H1 (cell line): ENCODE measurements at places on chromosomes 16 and 17.

GRCh38 chr16:15981382-15981781, 32.0 kb downstream of the ABCC1 start:
- DNase-seq = no peak

- no peak for DNase-seq
Measured at GRCh38 chr16:5762362-5762761, 664.8 kb upstream of the EEF2KMT start.

DNA sequence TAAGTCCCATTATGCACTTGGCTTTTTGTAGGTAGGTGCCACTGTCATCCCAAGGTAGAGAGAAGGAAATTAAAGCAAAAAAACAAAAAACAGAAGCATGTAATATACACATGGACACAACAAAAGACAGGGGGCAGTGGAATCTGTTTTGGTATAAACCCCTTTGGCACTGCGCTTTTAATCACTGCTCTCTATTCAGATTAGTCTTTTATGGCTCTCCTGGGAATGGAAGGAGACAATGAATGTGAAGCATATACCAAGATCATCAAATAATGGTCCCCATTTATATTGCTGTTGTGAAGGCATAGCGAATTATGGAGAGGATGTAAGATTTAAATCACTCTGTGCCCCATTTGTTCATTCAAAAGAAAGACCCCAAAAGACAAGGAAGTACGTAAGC, 17.4 kb downstream of the CDH11 start:
- no peak for DNase-seq

GRCh38 chr17:38870259-38871165, 654 bp downstream of the LASP1 start:
- DNase-seq = no peak

DNA sequence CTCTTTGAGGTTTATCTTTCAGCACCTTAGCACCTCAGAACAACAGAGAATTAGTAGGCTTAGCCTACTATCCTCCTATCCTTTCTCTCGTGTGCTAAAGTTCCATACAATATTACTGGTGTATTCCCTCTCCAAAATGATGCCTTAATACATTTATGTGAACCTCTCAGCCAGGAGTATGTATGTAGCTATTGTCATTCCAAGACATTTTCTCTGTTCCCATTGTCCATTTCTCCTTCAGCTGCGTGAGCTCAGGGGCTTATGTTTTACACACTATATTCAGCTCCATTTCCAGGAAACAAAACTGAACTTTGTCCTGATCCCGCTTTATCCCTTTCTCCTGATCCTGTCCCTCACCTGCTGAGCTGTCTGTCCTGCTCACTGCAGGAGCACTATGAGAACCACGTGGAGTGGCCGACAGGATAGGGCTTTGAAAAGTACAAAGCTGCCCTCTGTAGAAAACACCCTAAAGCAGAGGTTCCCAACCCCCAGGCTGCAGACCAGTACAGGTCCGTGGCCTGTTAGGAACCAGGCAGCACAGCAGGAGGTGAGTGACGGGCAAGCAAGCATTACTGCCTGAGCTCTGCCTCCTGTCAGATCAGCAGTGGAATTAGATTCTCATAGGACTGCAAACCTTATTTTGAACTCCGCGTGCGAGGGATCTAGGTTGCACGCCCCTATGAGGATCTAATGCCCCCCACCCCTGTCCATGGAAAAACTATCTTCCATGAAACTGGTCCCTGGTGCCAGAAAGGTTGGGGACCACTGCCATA, 55.7 kb downstream of the CENPV start:
- no peak for DNase-seq

DNA sequence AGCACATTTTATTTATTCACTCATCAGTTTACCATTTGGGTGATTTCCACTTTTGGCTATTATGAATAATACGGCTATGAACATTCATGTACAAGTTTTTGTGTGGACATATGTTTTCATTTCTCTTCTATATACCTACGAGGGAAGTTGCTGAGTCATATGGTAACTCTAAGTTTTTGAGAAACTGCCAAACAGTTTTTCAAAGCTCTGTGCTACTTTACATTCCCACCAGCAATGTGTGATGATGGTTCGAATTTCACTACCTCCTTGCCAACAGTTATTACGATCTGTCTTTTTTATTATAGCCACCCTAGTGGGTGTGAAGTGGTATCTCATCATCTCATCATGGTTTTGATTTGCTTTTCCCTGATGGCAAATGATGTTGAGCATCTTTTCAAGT, 63.7 kb upstream of the MRTFB start:
- no peak for DNase-seq

GRCh38 chr17:42378959-42379594, 9.2 kb downstream of the STAT3 start:
- no peak for DNase-seq

DNA sequence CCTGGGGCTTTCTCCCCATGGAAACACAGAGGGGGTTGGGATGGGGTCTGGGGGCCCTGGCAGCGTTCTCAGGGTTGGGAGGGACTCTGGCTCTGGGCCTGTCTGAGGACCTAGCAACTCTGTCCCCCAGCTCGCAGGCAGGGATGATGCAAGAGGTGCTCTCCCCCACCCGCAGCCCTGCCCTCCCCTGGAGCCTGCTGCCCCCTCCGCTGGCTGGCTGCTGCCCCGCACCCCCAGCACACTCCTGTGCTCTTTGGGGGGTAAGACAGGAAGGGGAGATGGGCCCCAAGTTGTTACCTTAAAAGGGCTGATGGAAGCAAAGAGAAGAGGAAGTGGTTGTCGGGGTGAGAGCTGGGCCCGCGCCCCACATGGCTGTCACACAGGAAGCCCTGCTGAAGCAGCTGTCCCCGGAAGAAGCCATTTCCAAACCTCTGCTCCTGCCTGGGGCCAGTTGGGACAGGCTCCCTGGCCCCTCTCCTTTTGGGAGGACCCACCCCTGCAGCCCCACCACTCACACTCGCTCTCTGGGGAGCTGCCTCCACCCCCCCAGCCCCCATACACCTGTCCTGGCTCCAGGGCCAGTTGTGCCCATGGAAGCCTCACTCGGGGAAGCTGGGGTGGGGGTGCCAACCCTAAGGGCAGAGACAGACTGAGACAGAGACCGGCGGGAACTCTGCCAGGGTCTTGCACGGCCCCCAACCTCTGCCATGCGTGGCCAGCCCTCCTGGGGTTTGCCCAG, 2.5 kb downstream of the CORO1A start:
- DNase-seq = peak; percentile 51

DNA sequence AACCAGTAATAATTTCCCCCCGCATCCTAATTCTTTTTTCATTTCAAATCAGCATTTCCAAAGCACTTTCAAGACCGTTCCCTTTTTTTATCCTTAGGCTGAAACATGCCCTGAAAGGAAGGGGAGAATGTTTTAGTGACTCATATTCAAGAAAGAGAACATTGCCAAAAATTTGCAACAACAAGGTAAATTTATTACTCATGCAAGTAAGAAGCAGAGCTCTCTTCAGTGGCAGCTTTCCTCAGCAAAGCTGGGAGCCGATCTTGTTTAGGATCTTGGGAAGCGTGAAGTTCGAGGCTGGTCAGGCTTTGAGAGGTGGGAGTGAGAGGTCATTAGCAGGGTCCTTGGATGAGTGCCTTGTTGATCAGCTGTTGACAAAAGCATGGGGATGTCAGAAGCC, 129.5 kb downstream of the PRKCA start:
- no peak for DNase-seq

DNA sequence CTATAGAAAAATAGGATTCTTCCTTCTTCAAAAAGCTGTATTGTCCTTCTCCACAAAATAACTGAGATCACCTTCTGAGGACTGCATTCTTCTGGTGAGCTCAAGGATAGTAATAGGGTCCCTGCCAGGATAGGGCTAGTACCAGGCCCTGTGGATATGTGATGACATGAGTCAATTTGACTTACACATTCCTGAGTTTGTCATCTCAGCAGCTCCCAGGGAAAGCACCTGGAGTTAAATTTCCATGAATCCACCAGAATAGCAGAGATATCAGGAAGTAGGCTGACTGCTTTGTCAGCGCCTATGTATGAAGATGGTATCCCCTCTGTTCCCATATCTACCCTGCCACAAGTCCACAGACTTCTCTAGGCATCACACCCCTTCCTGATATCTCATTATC, 225.8 kb downstream of the PMP22 start:
- DNase-seq = no peak

DNA sequence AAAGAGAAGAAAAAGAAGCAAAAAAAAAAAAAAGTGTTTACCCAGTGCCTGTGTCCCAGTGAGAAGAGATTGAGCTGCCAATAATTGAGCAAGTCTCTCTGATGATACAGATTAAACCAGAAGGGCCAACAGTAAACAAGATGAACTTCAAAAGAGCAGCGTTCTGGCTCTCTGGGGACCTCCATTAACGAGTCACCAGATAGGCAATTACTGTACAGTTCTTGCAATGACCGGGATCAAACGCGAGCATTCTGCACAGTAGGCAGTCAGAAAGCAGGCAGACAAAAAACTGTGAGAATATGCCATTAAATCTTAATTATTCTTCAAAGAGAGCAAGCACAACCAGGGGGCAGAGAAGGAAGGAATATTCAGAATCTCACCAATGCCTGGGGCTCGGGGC, 626.1 kb downstream of the TMEM114 start:
- no peak for DNase-seq

DNA sequence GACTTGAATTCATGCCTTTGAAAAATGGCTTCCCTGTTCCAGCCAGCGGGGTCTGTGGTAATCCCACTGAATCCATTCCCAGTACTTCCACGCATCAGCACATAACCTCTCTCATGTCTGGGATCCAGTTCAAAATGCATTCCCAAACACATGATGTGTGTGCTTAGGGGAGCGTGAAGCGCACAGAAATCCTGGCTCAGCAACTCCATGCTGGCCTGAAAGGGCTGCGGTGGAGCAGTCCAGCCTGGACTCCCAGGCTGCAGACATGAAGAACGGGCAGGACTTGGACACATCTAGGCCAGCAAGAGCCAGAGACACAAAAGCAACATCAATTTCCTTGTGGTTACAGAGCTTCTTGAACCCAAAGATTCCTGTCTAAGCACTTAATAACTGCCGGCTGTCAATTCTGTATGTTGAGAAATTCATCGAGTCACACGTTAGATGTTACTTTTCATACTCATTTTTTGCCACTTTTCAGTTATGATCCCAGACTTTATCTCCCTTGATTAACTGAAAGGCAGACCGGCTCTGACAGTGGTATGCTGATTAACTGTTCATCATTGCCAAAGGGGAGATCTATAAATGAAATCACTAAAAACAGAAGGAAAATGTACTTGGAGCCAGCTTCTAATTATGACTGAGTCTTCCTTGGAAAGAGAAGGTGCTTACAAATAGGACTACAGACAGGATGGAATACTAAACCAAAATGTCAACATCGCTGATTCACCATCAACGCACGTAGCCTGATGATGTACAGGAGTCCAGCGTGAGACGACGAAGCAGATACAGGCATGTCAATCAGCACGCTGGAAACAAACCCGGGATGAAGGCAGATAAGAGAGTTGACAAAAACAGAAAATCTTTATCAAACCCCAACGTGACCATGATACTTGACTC, 23.0 kb downstream of the NSMCE1 start:
- no peak for DNase-seq

- no peak for DNase-seq
Measured at GRCh38 chr16:191831-192230, 11.6 kb downstream of the HBQ1 start.

GRCh38 chr16:89137666-89138512, 33.7 kb upstream of the CDH15 start:
- no peak for DNase-seq

- DNase-seq = no peak
Measured at GRCh38 chr17:19311016-19311415, 51.5 kb downstream of the B9D1 start.

DNA sequence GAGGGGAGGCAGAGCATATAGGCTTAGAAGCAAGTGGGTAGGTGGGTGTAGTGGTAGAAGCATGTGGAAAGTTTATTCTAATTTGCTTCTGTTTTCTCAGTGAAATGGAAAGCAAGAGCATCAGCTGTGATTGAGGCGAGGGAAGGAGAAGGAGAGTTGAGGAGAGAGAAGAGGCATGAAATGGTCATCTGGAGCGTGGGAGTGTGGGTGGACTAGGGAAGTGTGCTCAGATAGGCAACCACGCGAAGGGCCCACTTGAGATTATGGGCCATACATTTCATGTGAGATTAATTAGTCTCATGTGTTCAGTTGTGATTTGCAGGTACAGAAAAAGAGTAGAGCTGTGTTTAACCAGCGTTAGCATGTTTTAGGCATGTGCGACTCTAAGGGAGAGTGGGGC, 20.8 kb upstream of the CDC6 start:
- no peak for DNase-seq

GRCh38 chr16:23966597-23967394, 131.0 kb downstream of the PRKCB start:
- DNase-seq = no peak

GRCh38 chr17:31587462-31587861, 196.0 kb downstream of the RAB11FIP4 start:
- no peak for DNase-seq

GRCh38 chr16:26524281-26524680, 542.4 kb upstream of the C16orf82 start:
- no peak for DNase-seq

- DNase-seq = no peak
Measured at GRCh38 chr16:58678269-58678668, 6.3 kb downstream of the SLC38A7 start.

DNA sequence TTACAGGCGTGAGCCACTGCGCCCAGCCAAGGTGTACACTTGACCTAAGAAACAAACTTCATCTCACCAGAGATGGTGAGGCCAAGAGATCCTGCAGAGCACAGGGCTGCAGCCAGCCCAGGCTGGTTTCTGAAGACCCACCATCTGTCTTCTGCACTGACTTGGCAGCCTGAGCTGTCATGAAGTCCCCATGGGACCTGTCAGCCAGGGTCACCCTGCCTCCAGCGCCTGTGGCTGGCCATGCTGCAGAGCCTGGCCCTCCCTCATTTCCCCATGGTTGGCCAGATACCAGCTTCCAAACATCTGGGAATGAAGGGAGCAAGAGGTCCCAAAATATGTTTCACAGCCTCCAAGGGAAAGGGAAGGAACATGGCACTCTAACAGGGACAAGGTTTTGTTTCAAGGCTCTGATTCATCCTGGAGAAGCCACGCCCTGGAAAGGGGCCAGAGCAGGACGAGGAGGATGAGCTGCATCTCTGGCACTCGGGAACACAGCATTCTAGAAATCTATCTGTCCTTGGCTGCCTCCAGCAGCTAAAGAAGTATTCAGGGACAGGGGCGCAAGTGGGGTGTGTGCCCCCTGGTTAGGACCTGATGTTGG, 45.3 kb downstream of the DDX19A start:
- DNase-seq = no peak

- no peak for DNase-seq
Measured at GRCh38 chr17:49748223-49748622, 15.7 kb downstream of the FAM117A start.

DNA sequence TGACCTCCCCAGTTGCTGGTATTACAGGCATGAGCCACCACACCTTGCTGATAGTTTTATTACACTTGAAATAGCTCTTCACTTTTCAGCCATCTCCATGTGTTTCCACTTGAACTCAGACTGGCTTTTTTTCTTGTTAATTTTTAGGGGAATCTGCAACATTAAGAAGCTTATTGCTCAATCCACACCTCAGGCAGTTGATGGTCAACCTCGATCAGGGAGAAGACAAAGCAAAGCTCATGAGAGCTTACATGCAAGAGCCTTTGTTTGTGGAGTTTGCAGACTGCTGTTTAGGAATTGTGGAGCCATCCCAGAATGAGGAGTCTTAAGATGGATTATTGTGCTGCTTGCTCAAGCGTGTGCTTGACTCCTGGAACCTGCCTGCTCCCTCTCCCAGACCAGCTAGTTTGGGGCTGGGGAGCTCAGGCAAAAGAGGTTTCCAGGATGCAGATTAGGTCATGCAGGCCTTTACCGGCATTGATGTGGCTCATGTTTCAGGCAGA, 8.6 kb downstream of the ZNHIT3 start:
- DNase-seq = no peak
